ENCODE measurements at places on chromosomes 12 and 14.
A peak's percentile ranks its signal among the peaks of the same experiment; 100 is the strongest.

GRCh38 chr14:104820669-104821228, 19.8 kb downstream of the ZBTB42 start:
- peak; percentile 48 for DNase-seq

DNA sequence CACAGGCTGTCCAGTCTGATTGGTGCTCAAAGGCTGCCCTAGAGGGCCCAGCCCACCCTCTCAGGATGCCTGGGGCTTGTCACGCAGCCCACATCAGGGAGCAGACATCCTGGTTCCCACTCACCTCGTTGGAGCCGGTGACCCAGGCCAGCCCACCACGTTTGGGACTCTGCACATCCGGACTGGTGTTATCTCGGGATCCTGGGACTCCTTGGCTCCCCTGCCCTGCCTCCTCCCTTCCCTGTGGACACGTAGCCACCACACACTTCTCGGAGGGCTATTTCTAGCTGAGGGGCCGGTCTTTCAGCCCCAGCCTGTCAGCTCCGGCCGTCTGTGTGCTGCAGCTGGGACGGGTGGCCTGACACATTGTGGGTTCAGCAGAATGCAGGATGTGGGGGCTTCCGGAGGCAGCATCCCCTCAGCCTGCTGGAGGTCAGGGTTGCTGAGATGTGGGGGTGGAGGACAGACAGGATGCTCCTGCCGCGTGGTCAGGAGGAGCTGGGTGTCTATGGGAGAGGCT, 12.8 kb upstream of the FGF23 start:
- no peak for DNase-seq

DNA sequence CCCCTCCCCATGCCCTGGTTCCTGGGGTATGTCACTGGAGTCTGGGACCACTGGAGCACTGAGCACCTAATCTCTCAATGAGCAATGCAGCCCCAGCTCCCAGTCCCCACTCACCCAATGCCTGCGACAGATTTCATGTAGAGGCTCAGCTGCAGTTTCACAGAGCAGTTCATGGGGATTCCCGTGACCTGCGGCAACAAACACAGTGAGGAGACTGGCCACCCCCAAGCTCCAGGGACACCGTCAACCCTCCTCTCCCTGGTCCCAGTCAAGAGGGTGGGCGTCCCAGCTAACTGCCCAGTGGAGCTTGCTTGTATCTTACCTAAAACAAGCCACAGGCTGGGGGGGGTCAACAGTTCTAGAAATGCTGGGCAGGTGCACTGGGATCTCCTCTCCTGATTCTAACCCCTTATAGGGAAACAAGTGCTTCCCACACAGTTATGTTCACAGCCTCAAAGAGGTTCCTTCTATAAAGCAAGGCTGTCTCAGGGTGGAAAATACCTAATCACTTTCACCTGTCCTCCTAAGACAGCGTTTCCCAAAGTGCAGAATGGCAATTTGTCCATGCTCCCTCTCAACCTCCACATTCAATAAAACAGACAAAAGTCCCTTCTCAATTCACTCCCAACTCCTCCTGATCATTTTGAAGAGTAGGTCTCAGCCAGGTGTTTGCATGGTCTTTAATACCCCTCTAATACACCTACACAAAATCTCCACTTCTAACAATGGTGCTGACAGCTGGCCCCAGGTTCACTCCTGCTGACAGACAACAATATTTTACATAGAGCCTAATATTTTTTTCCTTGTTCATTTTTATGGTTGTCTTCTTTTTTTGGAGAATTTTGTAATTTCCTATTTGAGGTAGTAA, 68.3 kb downstream of the SCARB1 start:
- DNase-seq, result no peak

DNA sequence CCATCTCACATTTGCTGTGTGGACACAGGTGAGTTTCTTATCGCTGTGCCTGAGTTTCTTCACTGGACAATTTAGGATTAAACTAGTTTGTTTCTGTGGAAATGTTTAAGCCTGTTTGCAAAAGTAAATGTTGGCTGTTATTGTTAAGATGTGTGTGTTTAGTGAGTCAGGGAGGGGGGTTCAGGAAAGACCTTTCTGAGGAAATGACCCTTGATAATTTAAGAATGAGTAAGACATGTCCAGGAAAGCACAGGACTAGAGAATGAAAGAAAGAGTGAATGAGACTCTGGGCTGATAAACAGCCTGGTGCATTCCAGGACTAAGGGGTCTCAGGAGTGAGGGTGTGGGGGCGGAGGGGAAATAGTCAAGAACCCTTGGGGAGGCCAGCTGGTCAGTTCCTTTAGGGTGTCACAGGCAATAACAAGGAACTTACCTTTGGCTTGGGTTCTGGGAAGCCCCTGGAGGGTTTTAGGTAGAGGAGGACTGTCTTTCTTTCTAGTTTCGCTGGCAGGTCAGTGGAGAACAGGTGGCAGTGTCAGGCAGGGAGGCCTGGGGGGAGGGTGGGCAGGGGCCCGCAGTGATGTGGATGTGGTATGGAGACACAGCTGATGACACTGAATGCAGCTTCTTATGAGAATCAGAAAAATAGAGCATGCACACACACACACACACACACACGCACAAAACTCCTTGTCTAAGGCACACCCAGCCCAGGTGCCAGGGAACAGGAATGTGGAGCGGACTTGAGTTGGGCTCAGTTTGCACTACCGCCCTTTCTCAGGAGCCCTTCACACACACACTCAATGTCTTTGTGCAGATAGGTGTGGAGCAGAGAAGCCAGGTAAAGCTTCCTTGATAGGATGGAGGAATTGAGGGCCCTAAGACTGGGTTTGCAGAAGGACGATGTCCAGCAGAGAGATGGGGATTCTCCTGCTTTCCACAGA, 1005.5 kb downstream of the VRK1 start:
- DNase-seq, result no peak

DNA sequence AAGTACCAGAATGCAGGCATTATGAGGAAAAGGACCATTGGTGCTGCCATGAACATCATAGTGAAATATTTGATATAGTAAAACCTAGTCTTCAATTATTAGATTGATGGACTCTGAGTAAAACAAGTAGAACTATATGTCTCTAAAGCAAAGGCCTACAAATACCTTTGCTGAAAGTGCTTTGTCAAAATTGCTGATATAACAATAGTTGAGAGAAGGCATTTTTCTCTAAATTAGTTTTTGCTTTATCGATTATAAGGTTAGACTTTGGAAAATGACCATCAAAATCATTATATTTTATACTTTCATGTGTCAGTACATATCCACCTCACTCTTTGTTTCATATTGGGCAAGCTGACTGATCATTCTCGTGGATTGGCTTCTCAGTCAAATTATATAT, 836.0 kb upstream of the FBXO33 start:
- no peak for DNase-seq

DNA sequence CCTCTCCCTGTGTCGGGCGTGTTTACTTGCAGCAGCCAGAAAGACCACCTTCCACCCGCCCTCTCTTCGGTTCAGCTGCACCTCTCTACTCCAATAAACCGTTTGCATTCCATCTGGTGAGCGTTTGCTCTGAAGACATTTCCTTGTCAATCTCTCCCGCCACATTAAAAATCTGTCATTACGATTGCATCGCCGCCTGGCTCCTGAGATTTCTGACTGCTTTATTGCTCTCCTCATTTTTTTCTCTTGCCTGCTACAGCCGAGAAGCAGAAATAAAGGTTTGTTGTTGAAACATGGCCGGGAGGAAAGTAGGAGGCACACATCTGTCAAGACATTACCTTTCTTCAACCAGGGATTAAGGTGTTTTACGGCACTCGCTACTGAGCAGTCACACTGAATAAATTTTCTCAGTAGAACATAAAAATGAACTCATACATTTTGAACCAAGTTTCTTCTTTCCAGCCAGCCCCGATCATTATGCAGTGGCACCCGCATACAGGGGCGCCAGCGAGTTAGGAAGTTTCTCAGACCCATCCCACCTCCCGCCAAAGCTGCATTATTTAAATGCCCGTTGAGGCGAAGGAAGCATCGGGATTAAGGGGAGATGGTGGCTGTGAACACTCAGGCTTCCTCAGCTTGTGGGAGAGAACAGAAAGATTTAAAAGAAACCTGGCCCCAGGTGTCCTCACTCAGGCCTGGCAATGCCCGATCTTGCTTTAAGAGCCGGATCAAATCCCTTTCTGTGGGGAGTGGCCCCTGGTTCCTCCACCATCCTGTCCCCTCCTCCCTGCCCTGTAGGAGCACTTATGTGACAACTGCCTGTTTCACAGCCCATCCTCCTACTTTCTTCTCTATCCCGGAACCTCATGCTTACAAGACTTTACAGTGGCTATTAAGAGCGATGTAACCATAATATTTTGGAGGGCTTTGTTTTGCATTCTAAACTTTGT, 1108.9 kb downstream of the BCL11B start:
- no peak for DNase-seq

DNA sequence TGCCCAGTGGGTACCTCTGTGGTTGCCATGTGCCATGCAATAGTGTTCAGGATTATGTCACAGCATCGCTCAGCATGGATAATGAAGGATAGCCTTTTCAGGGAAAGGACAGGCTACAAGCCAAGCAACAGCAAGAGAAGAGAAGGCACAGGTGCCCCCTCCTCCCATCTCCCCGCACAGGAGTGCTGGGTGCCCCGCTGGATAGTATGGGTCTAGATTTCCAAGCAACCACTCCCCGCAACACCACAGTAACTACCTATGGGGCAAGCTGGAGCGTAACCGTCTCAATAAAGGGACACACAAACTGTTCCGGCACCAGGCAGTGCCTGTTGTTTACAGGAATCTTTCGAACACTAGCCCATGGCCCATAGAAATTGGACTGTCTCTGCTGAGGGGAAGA, 222.2 kb downstream of the ITPR2 start:
- DNase-seq, result no peak

GRCh38 chr12:12070674-12071656, at the start of gene BCL2L14:
Gene BCL2L14, plus strand, starts transcription at chr12:12070939. Its CDS starts 8,367 bp downstream, at chr12:12079306.
- peak; percentile 81 for DNase-seq

DNA sequence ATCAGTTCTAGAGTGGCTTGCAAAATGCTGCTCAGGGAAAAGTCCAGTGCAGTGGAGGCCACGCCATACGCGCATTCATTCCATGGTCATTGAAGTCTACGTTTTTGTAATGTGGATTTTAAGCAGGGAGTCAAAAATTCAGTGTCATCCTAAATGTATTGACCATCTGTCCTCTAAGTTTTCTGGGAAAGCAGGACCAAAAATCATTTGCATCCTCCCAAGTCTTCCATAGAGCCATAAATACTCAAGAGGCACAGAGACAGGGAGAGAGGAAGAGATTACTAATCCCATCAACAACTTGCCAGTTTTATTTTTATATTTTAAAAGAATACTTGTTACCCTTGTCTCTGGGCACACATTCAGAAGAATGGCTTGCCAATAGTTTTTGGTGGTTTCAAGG, 36.9 kb downstream of the RHOJ start:
- DNase-seq, result no peak

DNA sequence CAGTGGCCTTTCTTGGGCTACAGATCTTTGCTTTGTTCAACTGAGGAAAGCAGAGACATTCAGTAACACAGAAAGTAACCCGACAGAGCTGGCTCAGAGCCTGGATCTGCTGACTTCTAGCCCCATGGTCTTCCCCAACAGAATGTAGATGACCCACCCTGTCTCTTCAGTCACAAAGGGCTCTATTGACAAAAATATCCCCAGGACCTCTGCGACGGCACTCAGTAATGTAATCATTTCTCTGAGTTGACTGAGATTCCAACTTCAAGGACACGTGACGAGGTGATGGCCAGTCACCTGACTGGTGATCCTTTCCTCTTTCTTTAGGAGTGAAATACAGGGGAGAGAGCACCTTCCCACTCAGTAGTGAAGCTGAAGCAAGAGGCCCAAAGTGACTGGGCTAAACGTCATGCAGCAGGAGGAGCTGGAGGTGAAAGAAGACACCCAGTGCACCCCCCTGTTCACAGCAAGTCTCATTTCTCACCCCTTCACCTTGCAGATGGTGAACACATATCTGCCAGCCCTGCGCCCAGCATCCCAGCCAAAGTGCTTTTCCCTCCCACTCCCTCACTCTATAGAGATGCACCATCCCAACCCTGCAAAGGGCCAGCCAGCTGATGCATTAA, 179.2 kb upstream of the EGLN3 start:
- DNase-seq, result no peak

GRCh38 chr14:74864198-74864597, 11.7 kb downstream of the PROX2 start:
- DNase-seq, result no peak

DNA sequence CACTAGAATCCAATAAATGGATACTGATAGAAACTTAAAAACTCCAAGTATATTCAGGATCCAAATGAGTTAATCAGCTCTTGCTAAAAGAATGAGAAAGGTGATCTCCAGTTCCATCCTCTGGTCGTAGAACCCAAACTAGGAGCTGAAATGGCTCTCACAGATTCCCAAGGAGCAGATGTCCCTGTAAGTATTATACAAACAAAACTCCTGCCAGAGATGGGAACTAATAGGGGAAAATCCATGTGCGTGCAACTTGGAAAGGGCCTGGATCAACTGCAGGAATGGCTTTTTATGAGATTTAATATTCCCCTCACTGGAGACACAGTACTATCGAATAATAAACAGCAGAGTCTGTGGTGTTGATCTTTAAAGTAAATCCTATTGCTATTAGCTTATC, 309.2 kb upstream of the TBX3 start:
- DNase-seq, result no peak

DNA sequence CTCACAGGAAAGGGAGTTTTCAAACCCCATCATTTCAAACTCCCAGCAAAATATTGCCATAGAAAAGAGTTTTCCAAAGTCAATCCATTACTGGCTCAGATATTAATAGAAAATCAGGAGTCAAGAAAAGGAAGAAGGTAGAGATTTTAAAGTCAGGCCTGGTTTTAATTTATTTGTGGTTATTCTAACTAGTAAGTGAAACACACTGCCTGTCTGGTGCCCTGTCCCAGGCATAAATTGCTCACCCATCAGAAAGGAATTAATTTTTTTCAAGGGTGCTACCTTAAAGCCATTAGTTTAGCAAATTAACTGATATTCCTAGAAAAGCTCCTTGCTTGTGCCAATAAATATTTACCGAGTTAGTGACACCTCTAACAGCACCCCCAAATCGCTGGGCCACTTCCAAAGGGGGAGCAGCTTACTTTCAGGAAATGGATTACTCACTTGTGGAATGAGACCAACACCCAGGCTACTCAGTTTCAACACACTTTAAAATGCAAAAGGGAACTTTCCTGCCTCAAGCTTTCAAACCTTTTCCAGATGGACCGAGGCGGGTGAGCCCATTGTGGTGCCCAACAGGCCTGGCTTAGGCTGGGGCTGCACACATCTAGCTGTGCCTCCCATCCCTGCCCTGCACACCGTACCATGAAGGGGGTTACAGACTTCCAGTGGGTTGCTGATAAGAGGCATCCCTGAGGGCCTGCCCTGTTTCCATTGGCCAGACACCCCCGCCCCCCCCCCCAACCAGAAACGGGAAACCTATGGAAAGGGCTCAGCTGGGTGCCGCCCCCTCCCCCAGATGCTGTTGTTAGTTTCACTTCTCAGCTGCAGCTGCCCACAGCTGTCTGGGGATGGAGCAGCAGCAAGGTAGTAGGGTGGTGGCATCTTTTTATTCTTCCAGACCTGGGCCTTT, 117.2 kb downstream of the SAMD4A start:
- DNase-seq, result no peak

DNA sequence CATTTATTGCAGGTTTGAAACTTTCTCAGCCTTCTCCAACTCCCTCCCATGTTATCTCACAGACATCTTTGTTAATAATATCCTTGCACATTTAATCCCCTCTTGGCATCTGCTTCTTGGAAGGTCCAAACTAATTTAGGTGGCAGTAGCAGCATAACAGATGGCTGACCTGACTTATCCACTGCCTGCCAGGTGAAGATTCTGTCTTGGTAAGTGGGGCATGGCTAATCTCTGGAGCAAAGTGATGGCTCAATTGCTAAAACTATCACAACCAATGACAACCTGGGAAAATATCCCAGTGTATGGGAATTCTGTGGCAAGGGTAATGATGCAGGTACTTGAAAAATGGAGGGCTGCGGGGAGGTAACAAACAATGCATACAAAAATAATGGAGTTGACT, 58.2 kb upstream of the ALG10B start:
- no peak for DNase-seq

- DNase-seq, result no peak
Measured at GRCh38 chr12:80938397-80938796, 663 bp upstream of the LIN7A start.

Data from activated CD4-positive, alpha-beta T cell treated with anti-CD3 and anti-CD28 coated beads, Interleukin-2, amount 10 ng/mL, durations not matched to agents 24 days and 14 days (primary cell).